Neural crest cell (in vitro differentiated cells): ENCODE measurements at places on chromosomes 5 and 9. TPM values are rescaled to one million over a fixed set of nuclear protein-coding genes. Genes with fewer than 3 reads are reported as not detected.

DNA sequence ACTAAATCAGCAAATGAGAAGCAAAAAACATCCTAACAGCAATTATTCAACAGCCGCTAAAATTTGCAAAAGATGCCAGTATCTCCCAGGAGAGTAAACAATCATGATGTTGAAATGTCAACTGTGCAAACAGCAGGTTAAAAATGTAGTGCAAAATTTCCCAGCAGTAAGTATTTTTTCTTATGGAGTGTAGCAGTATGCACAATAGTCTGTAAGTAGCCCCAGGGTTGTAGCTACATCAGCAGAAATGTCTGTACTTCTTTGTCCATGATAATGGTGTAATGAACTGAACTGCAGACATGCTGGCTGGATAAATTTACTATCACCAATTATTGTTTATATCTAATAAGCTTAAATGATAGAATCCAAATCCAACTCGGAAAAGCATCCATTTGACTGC, 31.4 kb downstream of the GRIN3A start:
- peaks cover 50% of the 10 kb centered on the region for H3K27me3 ChIP-seq
- no peak overlapping the region for H3K27ac ChIP-seq
- no peaks in the 10 kb centered on the region for H3K36me3 ChIP-seq
- H3K4me1 ChIP-seq, result peaks cover 8% of the 10 kb centered on the region
- no peak overlapping the region for H3K4me3 ChIP-seq

Gene MAMDC4
- total RNA-seq, result 19.3 and 20.6 TPM in 2 replicates

Gene IL13
- total RNA-seq, result not detected in 2 replicates

Gene EGR1
- 21.5 and 26.5 TPM in 2 replicates for total RNA-seq

- H3K4me3 ChIP-seq, result no peak overlapping the region
- no peaks in the 10 kb centered on the region for H3K36me3 ChIP-seq
- H3K27ac ChIP-seq, result no peak overlapping the region
These were observed 168.2 kb downstream of the ARHGAP26 start for GRCh38 chr5:142938266-142938880.

GRCh38 chr5:159774476-159775031, 141.7 kb upstream of the ADRA1B start:
- H3K4me1 ChIP-seq, result peaks cover 8% of the 10 kb centered on the region
- H3K4me3 ChIP-seq, result no peak overlapping the region
- H3K27me3 ChIP-seq, result peaks cover 32% of the 10 kb centered on the region
- no peak overlapping the region for H3K27ac ChIP-seq
